ENCODE measurements at places on chromosomes 1 and 21.

- DNase-seq = no peak
Observed at GRCh38 chr1:172453153-172453545, 9.3 kb upstream of the PIGC start.

DNA sequence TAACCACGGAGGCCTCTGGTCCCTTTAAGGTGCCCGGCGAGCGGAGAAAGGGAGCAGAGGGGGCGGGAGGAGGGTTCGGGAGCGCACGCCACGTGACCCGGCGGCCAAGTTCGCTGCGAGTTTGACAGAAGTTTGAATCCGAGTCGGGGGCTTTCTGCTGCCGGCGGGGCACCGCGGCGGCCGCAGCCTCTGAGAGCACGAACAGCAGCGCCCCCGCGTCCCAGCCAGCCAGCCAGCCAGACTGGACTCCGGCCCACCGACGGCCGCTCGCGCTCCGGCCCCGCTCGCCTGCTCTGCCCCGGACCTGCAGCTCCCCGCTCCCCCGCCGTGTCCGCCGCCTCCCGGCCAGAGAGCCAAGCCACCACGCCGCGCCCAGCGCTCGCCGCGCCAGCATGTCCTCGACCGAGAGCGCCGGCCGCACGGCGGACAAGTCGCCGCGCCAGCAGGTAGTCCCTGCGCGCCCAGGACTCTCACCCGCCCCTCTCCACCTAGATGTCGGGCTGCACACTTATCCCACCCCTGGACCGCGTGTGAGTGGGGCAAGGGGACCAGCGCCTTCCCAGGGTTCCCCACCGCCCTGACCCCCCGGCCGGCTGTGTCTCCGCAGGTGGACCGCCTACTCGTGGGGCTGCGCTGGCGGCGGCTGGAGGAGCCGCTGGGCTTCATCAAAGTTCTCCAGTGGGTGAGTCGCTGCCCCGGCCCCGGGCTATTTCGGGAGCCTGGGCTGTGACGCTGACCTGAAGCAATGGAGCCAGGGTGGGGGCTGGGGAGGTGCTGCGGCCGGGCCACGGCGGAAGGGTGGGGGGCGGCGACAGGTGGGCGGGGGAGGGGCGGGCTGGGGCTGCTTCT is at the start of gene SYPL2:
Gene SYPL2 (plus strand): TSS at position 95 of the 849 bp plus-strand sequence. CDS start 298 bp downstream, at position 393.
- DNase-seq = peak; percentile 41

DNA sequence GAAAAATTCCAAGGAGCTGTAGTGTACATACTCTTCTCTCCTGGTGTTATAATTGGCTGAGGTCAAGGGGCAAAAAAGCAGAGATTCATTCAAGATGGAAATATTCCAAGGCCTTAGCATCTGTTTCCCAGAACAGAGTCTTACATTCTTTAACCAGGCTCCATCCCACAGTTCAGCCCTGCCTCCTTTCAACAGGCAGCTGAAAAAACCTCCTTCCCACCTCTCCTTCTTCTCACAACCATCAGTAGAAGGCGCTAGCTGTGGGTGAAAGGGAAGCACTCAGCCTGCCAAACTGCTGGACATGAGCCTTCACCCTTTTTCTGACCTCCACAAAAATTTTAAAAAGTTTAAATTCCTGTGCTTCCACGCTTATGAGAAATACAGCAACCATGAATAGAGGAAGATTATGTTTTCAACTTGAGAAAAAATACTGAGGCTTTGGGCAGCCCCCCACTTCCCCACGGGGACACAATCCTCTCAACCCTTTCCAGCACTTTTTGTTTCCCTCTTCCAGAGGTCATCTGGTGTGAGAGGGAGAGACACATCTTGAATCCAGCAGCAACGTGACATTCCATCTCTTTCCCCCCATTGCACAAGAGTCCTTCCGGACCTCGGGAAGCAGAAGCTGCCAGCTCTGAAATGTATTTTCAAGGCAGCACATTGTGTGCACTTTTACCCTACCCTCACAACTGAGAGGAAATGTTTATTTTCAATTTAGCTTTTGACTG is 43.2 kb upstream of the FMO2 start:
- no peak for DNase-seq

DNA sequence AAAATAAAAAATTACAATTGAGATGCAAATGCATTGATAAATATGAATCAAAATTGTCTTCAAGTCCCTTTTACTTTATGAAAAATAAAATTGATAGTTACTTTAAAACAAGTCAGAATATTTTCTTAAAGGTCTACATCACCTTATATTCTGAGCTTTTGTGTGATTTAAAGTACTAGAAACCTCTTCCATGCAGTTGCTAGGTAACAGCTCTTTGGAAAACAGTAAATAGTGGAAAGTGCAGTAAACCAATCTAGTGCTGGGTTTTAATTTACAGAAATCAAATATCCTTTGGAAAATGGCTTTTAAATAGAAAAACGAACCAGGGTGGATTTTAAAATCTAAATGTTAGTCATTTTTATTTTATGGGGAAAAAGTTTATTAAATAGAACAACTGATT is 227.9 kb downstream of the KCNT2 start:
- no peak for DNase-seq

DNA sequence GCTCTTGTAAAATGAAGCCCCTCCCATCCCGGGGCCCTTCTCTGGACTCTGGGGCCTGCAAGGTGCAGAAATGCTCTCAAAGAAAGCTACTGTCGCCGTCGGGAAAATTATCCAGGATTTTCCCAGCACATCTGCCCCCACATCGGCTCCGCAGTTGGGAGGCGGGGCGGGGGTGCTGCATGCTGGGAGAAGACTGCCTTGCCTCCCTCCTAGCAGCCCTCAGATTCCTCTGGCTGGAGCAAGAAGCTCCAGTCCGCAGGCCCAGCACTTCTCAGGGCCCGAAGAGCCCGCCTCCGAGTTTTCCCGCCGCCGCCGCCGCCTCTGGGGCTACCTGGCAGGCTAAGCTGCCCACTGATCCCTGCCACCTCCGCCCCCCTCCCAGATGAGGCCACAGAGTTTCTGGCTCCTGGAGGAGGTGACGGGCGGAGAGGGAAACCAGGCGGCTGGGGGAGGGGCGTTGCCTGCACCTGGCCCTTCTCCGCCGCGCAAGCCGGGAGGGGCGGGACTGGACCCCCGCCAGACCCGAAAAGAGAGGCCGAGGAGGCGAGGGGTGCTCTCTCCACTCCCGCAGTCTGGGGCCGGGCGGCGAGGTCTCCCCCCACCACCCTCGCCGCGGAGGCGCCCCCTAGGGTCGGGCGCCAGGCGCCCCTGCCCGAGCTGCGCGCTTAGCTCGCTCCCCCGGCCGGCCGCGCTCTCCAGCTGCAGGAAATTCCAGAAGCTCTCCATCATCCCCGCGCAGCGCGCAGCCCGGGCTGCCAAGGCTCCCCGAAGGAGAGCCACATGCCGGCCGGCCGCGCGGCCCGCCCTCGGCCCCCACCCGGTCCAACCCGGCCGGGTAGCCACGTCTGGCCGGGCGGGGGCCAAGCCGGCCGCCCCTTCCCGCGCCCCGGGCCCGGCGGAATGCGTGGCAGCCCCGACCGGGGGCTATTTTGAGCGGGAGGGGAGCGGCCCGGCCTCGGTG is 28.8 kb downstream of the AHDC1 start:
- peak; percentile 65 for DNase-seq

GRCh38 chr21:36478207-36478701 is 1.7 kb downstream of the CLDN14 start:
- DNase-seq = no peak

DNA sequence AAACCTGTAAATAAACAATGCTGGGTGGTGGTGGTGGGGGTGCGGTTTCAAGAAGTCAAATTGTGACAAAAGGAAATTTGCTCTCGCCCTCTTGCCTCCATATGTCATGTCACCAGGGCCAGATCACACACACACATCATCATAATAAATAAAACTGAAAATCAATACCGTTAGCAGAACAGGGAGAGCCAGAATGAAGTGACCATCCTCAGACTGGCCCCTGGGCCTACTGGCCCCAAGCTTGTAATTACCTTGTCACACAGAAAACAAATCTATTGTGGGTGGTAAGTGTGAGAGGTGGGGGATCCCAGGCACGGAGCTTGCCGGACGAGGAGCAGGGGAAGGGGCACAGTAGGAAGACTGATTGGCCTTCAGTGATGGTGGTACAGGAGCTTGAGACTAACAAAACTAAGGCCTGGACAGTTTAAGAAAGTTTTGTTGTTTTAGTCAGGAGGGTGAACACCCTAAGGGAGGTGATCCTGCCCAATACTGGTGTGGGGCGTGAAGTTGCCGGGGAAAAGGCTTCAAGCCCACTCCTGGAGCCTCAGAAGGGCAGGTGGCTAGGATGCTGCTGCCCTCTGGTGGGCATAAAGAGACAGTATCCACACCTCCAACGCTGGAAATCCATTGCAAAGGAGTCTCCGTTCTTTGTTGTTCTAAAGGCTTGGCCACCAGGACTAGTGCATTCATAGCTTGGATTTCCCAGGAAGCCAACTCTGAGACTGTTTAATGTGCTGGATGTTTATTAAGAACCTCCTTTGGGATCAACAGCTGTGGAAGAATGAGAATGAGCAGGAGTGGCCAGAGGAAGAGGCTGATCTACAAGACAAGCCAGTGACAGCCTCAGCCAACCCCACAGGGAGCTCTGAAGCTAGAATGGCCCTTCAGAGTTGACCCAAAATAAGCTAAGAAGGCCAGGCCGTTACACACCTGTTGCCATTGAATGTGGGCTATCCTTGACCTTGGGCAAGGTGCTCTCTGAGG is 8.1 kb upstream of the C1orf216 start:
- DNase-seq = peak; percentile 40

DNA sequence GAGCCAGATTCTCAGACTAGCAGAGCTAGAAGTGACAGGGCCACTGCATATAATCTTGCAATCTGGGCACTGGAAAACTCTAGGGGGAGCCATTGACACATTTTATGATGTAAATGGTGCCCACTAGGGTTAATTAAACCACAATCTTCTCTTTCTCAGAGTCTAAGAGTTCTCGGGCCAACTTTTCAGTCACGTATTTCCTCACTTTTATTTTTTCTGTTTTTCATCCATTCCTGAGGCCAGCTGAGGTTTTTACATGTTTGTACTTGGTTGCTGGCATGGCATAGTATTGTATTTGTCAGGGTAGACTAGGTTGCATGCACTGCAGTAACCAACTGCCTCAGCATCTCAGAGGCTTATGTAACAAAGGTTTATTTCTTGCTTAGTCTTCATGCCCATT is 138.2 kb downstream of the ZNF326 start:
- DNase-seq = peak; percentile 72

DNA sequence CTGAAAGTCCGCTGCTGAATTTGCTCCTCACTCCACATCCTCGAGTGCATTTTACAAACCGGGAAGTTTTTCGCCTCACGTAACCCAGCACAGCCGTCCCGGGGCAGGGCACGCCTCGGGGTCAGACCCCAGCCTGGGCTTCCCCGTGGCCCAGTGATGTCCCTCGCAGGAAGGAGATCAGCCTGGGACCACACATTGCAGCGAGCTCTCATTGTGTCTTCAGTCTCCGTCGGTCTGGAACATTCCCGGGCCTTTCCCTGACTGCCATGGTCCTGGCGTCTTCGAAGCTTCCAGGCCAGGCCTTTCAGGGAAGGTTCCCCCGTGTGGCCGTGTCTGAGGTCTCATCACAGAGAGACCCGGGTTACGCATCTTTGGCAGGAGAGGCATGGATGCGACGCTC is 43.5 kb downstream of the MORN1 start:
- no peak for DNase-seq

DNA sequence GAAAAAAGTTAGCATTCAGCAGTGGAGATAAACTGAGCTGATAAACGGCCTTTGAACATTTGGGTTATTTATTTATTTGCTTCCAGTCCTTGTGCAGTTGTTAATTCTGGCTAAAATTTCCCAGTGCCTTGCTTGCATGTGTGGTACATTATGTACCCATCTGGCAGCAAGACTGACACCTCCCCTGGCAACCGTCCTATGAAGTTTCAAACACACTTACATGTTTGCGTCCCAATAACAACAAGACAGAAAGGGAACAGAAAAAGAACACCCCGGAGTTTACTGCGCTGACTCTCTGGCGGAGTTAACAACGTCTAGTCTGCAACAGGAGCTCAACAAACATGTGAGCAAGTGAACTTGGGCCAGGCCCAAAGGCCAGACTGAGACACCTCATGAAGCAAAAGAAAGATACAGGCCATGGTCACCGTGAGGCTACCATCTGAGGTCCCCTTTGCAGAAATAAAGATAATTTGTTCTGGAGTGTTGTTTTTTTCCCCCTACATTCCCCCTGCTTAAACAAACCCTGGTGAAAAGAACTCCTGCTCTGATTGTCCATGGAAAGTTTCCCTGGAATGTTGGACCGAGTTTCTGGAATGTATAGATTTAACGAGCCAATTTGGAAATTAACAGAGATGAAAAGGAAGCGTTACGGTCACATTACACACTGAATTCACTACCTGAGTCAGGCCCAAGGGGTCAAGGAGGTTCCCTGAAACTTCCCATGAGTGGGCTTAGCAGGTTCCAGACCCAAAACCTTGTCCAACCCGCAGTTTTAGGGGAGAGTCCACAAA is 33.4 kb downstream of the TRABD2B start:
- no peak for DNase-seq

DNA sequence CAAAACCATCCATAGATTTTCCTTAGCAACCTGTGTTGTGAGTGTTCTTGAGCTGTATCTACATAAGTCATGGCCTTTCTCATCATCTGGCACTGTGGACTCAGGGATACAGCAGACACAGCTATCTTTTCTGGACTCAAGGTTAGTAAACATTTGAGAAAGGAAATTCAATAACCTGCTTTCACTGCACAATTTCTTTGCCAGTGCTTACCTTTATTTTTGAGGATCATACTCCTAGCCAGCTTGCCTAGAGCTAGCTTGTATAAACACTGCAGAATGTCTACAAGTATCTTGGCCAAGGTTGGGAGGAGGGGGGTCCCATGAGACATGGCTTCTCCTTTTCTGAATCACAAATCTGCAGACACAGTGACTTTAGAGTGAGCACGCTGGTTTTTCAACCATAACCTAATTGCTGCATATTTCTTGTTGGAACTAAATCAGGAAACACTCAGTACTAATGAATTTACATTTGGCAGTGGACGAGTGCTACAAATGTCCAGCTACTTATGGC is 27.2 kb downstream of the ADAMTS5 start:
- DNase-seq = no peak

- DNase-seq = no peak
Observed at GRCh38 chr1:66313429-66313828, 220.5 kb upstream of the SGIP1 start.

- DNase-seq = no peak
Observed at GRCh38 chr1:233300326-233300725, 4.8 kb upstream of the PCNX2 start.

GRCh38 chr1:206658264-206658980 is 23.1 kb downstream of the DYRK3 start:
- no peak for DNase-seq

- no peak for DNase-seq
Observed at GRCh38 chr1:9816199-9816598, 7.6 kb downstream of the CLSTN1 start.

DNA sequence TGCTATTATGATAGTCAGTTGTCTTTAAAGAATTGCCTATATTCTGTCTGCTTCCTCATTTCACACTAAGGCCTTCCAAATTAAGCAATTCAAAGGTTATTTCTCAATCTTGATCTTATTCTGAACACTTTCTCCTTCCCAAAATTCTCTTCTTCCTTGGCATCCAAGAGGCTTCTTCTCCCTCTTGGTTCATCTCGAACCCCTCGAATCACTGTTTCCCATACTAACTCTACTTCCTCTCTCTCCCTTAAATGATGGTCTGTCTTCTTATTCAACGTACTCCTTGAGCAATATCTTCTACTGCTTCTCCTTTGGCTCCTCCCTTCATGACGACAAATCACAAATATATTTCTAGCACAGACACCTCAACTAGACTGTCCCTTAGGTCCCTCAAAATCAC is 4.5 kb downstream of the COPA start:
- no peak for DNase-seq

All from NCI-H1417 (cell line).